ENCODE measurements at places on chromosomes 12 and 14. TPM values are rescaled to one million over a fixed set of nuclear protein-coding genes. Genes with fewer than 3 reads are reported as not detected.

- DNase-seq, result no peak
Measured at GRCh38 chr12:53869500-53869899, 69.1 kb upstream of the HOXC13 start.

- DNase-seq, result no peak
Measured at GRCh38 chr12:45547132-45547531, 182.4 kb upstream of the ARID2 start.

DNA sequence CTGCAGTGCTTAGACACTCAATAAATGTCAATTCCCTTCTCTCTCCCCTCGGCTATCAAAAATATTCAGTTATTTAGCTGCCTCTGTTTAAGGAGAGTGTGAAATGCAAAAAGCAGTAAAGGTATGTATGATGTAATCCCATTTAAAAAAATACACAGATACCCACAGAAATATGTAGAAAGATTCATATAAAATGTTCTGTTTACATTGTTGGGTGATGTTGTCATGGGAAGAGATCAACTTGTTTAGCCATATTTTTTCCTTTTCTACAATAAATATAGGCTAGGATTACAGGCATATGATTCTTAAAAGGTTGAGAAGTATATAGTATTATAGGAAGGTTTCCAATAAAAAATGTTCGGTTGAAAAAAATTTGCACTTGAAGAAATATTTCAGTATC is 7.8 kb downstream of the PPP2R3C start:
- DNase-seq, result no peak

DNA sequence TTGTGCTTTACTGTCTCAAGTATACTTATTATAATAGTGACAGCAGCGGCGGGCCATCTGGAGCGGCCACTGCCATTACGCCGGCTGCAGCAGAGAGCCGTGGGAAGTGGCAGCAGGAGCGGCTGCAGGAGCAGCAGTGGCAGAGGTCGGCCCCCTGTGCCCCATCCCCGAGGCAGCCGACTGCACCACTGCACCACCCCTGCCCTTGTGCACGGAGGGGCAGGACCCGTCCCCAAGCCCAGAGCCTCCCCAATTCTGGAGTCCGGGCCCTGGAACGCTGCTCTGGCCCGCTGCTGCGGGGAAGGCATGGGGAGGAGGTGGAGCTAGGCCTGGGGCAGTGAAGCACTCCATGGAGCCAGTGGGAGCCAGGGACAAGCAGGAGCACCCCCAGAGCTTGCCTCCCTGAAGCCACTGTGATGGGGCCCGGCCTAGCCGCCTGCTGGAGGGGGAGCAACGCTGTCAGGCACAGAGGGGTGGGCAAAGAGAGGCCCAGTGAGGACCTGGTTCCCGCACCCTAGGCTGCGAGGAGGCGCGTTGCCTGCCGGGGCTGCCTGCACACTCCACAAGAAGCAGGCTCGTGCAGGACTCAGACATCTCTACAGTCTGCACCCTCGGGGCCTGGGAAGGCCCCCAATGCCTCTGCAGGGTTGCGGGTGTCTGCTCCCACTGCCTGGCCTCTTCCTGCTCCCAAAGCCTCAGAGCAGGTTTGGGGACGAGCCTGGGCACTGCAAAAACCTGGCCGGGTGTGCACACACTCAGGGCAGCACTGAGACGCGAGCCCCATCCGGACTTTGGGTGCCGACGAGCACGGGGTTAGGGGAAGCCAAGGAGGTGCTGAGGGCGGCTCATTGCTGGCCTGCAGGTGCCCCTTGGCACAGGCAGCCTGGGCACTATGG is 74.2 kb upstream of the RASSF8 start:
- no peak for DNase-seq

Gene HSP90AA1
- 585 TPM for total RNA-seq

GRCh38 chr14:90398315-90398839 is 1.5 kb downstream of the CALM1 start:
- DNase-seq, result peak; percentile 57

Gene LALBA
- not detected for total RNA-seq

Gene PPHLN1
- 44.3 TPM for total RNA-seq

DNA sequence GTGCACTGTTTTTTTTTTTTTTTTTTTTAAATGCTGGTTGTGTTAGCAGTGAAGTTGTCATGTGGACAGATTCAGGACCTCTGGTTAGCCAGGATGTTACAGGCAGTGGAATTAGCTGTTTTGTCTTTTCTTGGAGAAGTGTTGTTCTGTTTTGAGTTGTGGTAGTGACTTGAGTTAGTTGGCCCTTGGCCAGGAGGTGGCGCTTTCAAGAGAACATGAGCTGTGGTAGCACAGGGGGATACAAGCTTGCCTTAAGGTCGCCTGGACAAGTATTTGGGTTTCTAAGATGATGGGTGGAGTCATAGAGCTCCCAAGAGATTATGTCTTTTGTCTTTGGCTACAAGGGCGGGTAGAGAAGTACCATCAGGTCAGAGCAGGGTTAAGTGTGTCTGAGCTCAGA is 33.3 kb upstream of the CCDC198 start:
- no peak for DNase-seq

- no peak for DNase-seq
Measured at GRCh38 chr14:36021591-36022320, 154.8 kb downstream of the PTCSC3 start.

DNA sequence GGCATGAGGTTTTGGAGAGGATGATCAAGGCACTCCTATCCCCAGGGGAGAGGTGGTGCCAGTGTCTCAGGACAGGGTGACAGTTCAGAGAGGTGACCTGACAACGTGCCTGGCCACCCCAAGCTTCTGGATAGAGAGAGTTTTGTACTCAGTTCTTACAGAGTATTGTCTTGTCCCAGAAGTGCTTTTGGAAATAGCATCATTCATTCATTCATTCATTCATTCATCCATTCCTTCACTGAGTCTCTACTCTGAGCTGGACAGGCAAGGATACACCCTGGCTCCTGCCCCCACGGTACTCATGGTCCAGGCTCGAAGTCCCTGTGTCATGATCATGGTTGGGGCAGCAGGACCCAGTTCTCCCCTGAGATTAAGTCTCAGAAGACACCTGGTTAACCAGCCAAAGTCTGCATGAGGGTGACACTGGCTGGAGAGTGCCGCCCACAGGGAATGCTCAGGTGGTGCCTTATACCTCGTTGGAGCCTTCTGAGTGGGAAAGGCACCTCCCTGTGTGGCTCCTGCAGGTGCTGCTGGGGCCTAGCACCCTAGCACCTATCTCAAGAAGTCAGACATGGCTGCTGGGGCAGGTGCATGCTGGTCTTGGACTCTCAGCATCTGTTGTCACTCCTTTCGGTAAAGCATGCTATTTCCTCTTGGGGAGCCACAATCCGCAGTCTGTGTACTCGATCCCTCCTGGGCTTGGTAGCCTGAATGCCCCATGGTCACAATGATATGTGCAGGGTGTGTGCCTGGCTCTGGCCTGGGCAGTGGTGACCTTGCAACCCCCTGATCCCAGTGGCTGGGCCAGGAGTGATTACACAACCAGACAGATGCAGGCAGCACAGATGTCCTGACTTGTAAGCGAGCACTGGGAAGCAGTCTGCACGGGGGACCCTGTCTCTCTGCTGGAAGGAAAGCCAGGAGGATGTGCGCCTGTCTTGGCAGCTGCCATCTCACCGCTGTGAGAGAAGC is 57.8 kb downstream of the C14orf132 start:
- no peak for DNase-seq

GRCh38 chr12:89247541-89247942 is 104.8 kb downstream of the DUSP6 start:
- DNase-seq, result no peak

DNA sequence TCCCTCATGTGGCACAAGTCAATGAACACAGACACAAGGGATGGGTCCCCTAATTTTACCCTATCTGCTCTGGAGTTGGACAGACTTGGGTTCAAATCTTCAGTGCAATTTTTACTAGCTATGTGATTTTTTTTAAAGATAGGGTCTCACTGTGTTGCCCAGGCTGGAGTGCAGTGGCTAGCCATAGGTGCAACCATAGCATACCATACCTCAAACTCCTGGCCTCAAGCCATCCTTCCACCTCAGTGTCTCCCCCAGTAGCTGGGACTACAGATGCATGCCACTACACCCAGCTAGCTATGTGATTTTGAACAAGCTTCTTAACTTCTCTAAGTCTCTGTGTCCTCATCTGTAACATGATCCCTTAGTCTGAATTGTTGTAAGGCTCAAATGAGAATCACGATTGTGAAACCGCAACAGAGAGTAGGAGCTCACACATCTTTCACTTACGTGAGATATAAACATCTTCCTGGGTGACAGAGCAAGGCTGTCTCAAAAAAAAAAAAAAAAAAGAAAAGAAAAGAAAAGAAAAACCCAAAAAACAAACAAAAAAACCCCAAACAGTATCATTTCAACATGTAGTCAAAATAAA is 4.7 kb downstream of the CALCOCO1 start:
- DNase-seq, result no peak

DNA sequence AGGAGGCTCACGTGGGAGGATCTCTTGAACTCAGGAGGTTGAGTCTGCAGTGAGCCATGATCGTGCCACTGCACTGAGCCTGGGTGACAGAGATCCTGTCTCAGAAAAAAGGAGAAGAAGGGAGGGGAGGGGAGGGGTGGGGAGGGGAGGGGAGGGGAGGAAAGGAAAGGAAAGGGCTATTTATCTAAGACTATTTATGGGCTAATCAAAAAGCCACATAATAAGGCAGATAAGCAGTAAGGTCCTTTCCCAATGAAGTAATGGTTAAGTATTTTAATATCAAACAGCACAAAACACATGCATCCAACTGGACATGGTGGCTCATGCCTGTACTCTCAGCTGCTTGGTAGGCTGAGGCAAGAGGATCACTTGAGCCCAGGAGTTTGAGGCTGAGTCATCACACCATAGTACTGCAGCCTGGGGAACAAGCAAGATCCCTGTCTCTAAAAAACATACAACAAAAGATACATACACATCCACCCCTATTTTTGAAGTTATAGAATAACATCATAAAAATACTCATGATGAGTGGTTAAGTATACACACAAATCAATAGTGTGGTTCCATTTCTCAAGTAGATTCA is 9.7 kb downstream of the PAWR start:
- no peak for DNase-seq

GRCh38 chr12:41293461-41293860 is 105.3 kb downstream of the PDZRN4 start:
- no peak for DNase-seq

- no peak for DNase-seq
Measured at GRCh38 chr12:17793854-17794253, 296.1 kb downstream of the RERGL start.

GRCh38 chr14:85241022-85241855 is 288.7 kb upstream of the FLRT2 start:
- no peak for DNase-seq

Gene SLC5A8
- total RNA-seq, result 1.0 TPM

Gene CBLN3
- total RNA-seq, result 6.4 TPM
